ENCODE measurements at places on chromosomes 6 and 20.

GRCh38 chr6:166206066-166206465, 38.4 kb upstream of the TBXT start:
- no peak for DNase-seq

DNA sequence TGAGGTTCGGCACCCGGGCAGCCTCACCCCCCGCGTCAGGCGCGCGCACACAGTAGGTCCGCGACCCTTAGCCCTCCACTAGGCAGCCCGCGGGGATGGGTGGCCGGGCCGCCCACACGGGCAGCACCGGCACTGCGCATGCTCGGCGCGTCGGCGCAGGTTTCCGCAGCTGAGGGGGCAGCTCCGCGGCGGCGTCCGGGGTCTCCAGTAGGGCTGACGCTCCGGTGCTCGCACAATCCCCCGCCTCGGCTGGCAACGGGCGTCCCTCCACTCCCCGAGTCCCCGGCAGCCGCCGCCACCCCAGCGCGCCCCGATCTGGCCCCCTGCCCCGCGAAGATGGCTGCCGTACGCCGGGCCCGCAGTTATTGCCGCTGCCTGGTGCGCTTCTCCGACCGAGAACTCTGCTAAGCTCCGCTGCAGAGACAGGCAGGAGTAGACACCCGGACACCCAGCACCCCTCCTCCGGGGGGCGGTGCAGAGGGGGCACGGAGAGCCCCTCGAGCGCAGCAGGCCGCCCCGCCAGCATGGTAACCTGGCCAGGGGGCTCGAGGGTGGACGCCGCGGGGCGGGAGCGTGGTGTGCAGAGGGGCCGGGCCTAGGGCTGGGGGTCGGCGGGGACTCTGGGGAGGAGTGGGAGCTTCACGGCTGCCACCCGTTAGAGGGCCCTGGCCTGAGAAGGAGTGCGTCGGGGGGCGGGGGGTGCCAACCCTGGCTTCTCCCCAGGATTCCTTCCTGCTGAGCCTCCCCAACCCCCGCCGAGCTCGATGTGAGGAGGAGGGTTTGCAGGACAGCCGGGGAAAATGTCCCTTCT, at the start of gene FBXO9:
Gene FBXO9 (plus strand): TSS at position 139 of the 811 bp plus-strand sequence. CDS start 386 bp downstream, at position 525.
- peak; percentile 64 for DNase-seq

DNA sequence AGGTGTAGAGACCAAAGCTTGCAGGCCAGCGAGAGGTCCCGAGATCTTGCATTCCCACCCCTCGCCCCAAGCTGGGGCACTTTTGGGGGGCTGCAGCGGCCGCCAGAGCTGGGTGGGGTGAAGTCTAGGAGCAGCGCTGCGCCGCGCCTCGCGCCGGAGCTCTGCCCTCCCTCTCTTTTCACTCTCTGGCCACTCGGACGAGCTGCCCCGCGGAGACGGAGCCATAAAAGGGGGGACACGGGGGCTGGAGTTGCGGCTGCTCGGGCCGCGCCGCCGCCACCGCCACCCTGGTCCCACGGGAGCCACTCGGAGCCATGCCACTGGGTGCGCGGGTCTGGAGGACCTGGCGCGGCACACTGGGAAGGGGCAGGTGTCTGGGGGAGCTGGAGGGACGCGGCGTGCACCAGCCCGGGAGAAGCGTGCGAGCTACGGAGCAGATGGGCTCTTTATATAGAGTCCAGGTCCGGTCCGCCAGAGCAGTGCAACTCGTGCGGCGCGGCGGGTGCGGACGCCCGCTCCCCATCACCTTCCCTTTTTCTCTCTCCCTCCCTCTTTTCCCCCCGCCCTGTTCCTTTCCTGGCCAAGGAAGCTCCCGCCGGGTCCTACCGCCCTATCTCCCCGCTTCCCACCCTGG, 687 bp upstream of the HTR1B start:
- no peak for DNase-seq

DNA sequence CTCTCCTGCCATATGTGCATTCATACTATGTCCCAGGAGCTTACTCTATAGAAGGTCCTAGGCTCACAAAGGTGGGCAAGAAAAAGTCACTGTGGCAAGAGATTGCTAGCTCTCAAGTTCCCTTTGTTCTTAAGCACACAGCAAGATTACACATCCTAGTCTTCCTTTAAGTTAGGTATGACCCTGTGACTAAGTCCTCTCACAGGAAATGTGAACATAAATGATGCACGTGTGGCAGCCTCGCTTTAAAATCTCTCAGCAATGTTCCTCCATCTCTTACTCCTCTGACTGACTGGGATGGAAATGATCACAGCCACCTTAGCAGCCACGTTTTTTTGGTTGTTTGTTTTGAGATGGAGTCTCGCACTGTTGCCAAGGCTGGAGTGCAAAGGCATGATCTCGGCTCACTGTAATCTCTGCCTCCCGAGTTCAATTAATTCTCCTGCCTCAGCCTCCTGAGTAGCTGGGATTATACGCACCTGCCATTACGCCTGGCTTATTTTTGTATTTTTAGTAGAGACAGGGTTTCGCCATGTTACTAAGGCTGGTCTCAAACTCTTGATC, 35.7 kb upstream of the HAO1 start:
- DNase-seq = no peak

GRCh38 chr6:51644426-51644825, 443.0 kb downstream of the PKHD1 start:
- no peak for DNase-seq

DNA sequence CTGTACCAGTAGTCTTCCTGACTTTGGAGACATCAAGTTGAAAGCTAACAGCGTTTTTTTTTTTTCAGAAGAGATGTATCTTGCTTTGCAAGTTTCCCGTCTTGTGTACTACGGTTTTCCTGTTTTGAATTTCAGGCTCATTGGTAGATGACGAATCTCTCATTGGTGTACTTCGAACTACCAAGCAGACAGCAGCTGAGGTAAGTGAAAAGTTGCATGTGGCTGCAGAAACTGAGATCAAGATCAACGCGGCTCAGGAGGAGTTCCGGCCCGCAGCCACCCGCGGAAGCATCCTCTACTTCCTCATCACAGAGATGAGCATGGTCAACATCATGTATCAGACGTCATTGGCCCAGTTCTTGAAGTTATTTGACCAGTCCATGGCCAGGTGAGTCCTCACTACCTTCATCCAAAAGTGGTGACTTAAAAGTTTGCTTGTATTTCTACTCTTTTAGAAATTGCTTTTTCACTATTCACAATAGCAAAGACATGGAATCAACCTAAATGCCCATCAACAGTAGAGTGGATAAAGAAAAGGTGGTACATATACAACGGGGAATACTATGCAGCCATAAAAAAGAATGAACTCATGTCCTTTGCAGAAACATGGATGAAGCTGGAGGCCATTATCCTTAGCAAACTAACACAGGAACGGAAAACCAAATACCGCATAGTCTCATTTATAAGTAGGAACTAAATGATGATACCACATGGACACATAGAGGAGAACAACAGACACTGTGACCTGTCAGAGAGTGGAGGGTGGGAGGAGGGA, 110.6 kb upstream of the GLP1R start:
- DNase-seq = no peak

DNA sequence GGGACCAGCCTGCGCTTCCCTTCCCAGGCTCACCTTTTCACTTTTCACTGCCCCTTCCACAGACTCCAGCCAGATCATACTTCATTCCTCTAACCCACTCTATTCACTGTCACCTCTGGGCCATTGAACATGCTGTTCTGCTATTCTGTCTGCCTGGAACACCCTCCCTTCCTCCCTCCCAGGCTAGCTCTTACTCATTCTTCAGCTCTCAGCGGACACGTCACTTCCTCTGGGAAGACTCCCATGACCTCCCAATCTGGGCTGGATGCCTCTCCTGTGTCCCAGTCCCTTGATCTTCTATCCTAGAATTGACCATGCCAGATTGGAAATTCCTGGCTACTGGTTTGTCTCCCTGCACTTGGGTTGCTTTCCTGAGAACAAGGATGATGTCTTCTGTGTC, 5.0 kb downstream of the SLC12A5 start:
- no peak for DNase-seq

DNA sequence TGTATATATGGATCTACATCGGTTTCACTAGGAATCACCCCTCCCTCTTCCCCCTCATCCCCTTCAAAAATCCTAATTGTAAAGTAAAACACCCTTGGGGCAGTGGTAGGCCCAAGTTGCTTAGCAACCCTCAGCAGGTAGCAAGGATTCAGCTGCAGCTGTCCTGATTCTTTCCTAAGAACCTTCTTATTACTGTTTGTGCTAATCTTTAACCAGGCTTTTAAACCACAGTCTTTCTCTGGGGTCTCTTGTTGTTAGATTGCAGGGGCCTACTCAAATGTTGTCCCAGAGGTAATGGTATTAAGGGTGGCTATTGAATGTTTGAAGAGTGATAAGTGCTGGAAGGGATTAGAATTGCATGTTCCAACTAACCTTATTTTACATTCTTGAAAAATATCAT, 46.4 kb downstream of the PRL start:
- no peak for DNase-seq

DNA sequence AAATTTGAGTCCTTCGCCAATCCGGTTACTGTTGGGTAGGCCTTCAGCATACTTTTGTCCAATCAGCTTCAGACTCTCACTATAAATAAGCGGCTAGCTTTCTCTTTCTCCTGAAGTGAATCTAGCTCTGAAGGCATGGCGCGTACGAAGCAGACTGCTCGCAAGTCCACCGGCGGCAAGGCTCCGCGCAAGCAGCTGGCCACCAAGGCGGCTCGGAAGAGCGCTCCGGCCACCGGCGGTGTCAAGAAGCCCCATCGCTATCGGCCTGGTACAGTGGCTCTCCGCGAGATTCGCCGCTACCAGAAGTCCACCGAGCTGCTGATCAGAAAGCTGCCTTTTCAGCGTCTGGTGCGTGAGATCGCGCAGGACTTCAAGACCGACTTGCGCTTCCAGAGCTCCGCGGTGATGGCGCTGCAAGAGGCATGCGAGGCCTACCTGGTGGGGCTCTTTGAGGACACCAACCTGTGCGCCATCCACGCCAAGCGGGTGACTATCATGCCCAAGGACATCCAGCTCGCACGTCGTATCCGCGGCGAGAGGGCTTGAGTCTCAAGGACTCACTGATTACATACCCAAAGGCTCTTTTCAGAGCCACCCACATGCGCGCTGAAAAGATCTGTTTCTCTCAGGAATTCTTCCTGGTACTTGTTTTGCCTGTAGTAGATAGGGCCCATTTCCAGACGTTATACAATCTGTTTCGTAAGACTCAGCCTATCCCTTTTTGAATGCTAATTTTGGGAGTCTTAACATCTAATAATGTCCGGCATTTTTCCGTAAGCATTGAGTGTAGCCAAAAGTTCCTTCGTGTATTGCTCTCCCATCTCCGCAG, 102.0 kb downstream of the OR2B2 start:
- no peak for DNase-seq

GRCh38 chr6:110652520-110652919, 162.7 kb downstream of the CDK19 start:
- DNase-seq = no peak

DNA sequence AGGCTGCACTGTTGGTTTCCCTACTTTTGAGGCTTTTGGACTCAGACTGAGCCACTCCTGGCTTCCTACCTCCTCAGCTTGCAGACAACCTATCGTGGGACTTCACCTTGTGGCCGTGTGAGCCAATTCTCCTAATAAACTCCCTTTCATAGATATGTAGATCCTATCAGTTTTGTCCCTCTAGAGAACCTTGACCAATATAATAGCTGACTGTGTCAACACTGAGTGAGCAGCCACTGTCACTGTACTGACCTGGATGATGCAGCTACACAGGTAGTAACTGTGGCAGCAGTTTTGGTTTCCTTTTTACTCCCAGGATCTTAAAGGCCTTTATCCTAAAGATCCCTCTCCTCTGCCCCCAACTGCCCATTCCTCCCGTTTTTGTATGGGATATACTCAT, 70.2 kb downstream of the SLC22A3 start:
- no peak for DNase-seq

GRCh38 chr6:25220857-25221256, 58.3 kb upstream of the CARMIL1 start:
- DNase-seq = no peak

DNA sequence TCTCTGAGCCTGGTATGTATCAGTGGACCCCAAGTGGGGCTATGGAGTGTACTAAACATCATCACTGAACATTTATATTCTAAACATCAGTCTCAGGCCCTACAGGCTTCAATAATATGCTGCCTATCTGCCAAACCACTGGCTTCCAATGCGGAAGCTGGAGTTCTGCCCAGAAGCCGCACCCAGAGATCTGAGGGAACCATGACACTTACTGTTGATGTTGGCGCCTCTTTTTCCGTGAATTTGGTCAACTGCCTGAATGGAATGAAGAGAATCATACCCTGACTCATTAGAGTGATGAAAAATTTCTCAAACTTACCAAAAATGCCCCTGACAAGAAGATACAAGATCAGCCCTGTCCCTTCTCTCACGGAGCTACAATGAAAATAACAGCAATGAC, 66.2 kb downstream of the SLC22A23 start:
- DNase-seq = no peak

GRCh38 chr6:23213193-23213592, 643.8 kb downstream of the HDGFL1 start:
- no peak for DNase-seq

GRCh38 chr20:56439771-56440291, 27.8 kb downstream of the CASS4 start:
- no peak for DNase-seq

DNA sequence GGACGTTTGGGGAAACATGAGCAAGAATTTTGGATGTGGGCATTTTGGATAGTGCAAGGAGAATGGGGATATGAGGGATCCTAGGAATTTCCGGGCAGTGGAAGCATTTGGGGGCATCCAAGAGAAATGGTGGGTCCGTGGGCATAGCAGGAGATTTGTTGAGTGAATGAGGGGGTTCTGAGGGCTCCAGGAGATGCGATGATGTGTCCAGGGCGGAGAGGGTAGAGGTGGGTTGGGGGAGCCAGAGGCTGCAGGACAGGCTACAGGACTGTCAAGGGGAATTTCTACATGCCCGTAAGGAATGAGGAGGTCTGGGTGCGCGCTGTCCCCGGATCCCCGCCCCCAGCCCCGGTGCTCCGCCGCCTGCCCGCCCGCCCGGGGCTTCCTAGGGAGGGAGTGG, 364 bp downstream of the FRS3 start:
- no peak for DNase-seq

DNA sequence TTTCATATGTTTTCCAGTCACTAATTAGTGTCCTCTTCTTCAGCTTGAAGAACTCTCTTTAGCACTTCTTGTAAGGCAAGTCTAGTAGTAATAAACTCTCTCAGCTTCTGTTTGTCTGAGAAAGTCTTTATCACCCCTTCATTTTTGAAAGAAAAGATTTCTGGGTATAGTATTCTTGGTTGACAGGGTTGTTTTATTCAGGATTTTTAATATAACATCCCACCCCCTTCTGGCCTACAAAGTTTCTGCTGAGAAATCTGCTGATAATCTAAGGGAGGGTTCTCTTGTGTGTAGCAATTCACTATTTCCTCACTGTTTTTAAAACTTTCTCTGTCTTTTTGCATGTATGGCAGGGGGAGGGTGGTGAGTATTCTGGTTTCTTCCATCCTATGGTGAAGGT, 9.6 kb upstream of the WFDC11 start:
- DNase-seq = no peak

GRCh38 chr6:168979254-168979653, 274.4 kb downstream of the THBS2 start:
- no peak for DNase-seq

- no peak for DNase-seq
Observed at GRCh38 chr6:111027219-111027618, 45.4 kb downstream of the RPF2 start.
